Fibroblast of the aortic adventitia (primary cell): ENCODE measurements at places on chromosomes 1 and 21. TPM values are rescaled to one million over a fixed set of nuclear protein-coding genes. Genes with fewer than 3 reads are reported as not detected.
A peak's percentile ranks its signal among the peaks of the same experiment; 100 is the strongest.

FAM167B gene
- total RNA-seq: 1.4 and 2.1 TPM in 2 replicates

DNA sequence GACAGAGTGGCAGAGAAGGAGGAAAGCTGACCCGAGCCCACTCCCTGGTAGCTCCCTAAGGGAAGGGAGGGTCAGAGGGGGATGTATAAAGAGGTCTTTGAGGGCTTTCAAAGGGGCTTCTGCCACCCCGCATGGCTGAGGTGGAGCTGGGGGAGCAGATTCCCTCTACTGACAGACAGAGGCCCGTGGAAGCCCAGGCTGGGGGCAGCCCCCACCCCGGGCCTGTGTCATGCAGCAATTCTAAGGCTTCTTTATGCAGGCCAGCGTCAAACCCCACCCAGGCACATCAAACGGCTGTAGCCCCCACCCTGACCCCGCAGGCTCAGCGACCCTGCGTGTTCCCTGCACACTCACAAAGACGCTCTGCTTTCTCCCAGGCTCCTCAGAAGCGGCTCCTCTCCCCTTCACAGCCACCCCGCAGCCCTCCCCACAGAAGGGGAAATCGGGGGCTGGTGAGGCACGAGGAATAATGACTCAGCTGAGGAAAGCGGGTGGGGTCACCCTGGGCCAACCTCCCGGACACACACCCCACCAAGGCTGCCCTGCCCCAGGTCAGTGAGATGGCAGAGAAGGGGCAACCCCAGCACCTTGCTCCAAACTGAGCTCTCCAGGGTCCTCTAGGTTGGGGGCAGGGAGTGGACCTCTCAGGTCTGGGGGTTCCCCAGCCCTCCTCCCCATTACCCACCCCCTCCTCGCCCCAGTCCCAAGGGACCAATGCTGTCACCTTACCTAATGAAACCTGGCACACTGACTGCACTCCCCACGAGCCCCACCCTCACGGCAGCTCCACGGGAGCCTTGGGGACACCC lies 10.8 kb downstream of the SLC45A3 start:
- DNase-seq: no peak

DNA sequence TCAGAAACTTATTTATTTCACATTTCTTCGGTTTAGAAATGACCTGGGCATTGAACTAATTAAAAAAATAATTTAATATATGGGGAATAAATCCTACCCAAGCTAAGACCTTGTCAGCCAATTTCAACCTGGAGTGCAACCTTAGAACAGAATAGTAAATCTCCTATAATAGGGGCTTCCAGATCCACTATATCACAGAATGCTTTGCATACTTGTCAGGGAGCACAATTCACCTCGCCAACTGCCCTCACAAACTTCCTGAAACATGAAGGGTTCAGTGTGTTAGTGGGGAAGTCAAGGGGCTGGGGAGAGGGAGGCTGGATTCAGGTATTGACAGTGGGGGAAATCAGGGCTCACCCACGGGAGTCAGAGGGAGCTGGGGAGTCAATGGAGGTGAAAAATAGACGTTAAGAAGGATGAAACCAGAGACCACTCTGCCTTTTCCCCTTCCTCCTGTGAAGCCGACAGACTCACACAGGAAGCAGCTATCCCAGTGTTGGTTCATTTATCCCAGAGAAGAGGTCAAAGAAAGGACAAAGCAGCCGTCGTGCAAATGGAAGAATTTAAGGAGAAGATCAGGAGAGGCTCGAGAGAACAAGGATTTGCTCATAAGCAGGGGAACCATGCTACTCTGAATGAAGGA lies 453.3 kb downstream of the NUF2 start:
- no peak for DNase-seq

- DNase-seq: no peak
Observed at GRCh38 chr1:226432586-226433340, 24.9 kb upstream of the PARP1 start.

DNA sequence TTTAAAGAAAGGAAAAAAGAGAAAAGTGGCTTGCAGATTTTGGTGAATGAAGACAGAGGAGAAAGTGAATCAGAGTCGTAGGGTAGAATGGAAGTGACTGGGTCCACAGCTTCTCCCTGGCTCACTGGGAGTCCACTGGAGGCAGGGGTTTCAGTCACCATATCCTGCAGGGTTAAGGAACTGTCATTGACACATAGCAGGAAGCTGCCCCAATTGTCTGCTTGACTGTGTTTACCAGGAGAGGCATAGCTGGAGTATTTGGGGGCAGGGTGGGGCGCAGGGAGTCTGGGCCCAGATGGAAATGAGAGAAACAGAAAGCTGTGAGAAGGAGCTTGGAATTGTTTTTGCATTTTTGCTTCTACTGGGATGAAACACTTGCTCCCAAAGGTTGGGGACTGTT lies 228.8 kb upstream of the CSF3R start:
- DNase-seq: no peak

DNA sequence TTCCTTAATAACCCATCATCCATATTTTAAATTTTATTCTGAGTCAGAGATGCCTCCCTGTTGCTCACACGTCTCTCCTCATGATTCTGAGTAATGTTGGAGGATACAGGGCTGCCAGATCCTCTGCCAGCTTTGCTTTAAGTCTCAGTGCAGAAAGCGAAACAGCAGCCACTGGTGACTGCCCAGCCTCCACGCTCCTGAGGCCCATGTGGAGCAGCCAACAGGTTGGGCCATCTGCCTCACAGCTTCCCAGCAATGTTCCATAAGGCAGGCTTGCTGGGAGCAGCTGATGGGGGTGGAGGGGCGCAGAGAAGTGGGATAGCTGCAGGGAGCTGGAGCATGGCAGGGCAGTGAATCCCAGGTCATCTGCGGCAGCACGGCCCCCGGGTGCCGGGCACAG lies 104.2 kb downstream of the IGSF21 start:
- DNase-seq: no peak

DNA sequence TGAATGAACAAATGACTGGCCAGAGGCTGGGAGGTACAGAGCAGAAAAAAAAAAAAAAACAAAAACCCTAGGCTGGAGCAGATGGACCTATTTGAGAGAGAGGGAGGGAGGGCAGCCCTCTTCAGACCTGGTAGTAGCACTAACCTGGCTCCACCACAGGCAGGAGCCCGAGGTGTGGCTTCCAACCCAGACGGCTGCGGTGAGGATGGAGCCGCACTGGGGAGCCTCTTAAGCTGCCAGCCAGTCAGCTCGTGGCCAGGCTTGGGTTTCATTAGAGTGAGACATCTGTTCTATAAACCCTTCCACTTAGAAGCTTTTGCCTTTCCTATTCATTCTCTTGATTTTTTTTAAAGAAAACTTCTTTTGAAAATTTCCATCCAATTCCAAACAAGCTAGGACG lies 16.8 kb downstream of the LGR6 start:
- peak; percentile 10 for DNase-seq

DNA sequence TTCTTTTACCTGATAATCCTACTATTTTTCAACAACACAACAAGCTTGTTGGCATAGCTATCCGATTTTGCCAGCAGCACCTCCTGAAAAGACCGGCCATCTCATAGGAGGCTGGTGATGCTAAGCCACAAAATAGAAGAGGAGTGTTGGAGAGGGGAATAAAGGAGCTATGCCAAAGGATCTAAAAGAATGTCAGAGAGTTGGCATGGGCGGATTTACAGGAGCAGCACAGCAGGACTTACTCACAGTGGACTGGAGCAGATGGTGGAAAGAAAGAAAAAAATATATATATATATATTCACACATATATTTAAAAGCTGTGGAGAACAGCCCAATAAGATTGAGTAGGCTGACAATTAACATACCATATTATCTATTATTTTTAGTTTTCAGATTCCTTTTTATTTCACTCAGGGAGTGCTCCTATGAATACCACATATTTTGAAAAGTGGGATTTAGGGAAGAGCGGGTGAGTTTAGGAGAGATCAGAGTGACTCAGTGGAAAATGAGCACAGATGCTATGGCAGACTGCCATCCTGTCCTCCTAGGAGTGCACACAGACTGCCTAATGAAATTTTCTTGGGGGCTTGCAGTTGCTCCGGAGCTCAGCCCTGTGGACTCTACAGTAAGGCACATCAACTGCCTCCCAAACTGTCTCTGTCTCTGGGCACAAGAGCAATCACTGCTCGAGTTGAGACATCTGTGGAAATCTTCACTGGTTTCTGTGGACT lies 394.4 kb upstream of the CHRM3 start:
- no peak for DNase-seq

DNA sequence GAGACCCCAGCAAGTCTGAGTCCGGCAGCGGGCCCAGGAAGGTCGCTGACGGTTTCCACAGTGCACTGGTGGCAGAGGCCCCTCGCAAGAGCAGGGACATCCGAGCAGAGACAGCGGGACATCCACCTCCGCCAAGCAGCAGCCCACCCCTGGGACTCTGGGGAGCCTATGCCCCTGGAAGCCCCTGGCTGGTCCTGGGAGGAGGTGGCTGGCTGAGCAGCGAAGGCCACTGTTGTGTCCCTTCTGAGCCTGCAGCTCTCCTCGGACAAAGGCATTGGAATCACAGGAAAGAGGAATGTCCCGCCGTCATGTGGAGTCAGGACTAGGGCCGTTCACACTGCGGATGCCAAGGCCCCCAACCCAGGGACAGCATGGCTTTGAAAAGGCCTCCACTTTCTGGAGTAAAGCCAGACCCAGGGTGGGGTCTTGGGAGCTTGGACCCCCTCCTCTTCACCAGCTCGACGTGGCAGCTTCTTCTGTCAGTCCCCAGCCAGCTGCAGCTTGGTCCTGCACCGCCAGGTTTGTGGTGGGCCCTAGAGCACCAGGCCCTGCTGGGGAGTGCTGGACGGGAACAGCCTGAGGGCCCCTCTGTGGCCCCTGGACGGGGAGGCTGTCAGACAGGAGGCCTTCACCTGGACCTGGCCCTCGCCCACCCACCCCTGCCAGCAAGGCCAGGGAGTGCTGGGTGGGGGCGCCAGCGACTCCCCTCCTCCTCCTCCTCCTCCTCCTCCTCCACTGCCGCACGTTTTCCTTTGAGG lies 1.4 kb downstream of the MEGF6 start:
- no peak for DNase-seq

GRCh38 chr1:94463765-94464330 lies 45.7 kb downstream of the ABCD3 start:
- DNase-seq: peak; percentile 79

- no peak for DNase-seq
Observed at GRCh38 chr1:32766328-32766972, 50.7 kb downstream of the YARS1 start.

- DNase-seq: peak; percentile 66
Observed at GRCh38 chr1:234604495-234605398, 5.2 kb downstream of the IRF2BP2 start.

DNA sequence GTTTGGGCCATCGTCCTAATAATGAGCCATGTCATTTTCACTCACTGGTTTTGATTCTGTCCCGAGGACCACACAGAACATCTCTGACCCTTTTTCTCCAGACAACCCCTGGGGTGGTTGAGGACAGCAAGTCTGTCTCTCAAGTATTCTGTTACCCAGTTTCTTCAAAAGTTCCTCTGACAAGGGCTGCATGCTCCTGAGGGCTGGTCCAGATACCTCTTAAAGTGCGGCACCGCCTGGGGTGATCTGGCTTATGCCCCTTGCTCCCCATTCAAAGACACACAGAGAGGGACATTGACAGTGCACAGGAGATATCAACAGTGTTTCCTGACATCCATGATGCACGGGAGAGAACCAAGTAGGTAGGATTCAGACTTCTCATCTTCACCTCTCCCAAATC lies 132.9 kb upstream of the EDN2 start:
- no peak for DNase-seq

PMVK gene
- total RNA-seq: 11.7 and 20.7 TPM in 2 replicates

GRCh38 chr1:103489935-103490334 lies 35.6 kb upstream of the RNPC3 start:
- DNase-seq: no peak

GJA9 gene
- total RNA-seq: 0.09 TPM in 1 of 2 replicates, not detected in the other

PADI2 gene
- 0.09 and 0.16 TPM in 2 replicates for total RNA-seq

DNA sequence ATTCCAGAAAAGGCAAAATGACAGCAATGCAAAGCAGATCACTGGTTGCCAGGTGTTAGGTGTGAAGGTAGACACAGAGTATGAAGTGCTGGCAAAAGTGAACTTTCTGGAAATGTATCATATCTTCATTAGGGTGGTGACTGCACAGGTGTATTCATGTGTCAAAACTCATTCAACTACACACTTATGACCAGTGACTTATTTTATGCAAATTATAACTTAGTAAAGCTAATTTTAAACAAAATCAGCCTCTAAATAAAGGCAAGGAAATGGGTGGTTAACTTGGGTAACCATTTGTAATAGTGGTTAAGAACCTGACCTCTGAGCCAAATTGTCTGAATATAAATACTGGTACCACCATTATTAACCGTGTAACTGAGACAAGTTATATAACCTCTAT lies 7.4 kb downstream of the COP1 start:
- no peak for DNase-seq

- peak; percentile 83 for DNase-seq
Observed at GRCh38 chr1:84603223-84603622, 29.0 kb upstream of the CTBS start.

TMEM52 gene
- 0.72 TPM in 1 of 2 replicates, not detected in the other for total RNA-seq

DNA sequence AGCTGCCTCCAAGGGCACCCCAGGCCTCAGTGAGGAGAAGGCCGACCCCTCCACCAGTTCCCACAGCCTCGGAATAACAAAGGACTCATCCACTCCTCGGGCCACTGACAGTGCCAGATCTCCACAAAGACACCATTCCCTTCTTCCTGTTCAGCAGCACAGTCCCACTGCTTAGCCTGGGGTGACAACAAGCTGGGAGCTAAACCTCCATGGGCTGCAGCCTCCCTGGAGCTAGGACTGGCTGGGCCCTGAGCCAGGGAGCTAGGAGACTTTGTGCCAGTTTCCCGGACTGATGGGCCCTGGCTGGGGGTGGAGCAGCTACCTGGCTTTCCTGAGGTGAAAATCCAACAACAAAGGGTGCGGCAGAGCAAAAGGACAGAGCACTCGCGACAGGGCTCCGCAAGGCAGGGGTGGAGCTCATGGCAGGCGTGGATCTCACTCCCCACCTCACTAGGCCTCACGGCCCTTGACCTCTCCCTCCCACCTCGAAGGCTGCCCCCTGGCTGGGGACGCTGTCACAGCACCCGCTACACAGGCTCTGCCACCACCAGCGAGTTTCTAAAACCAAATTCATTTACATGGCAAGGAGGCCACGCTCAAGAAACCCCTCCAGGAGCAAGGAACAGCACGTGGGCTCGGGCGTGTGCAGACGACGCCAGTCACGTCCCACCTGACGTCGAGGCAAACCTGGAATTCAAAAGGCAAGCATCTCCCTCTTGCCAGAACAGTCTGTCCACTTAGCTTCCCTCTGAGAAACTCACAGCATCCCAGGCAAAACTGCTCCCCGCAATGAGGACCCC lies 13.8 kb downstream of the SLC35E2B start:
- no peak for DNase-seq

GRCh38 chr21:37072988-37073416 lies at the start of the genes PIGP and TTC3:
TSS of gene PIGP (minus strand) at chr21:37073071. CDS start at chr21:37072515, 556 bp downstream.
TSS of gene TTC3 (plus strand) at chr21:37073254. CDS start at chr21:37087258, 14,004 bp downstream.
- DNase-seq: peak; percentile 93

DNA sequence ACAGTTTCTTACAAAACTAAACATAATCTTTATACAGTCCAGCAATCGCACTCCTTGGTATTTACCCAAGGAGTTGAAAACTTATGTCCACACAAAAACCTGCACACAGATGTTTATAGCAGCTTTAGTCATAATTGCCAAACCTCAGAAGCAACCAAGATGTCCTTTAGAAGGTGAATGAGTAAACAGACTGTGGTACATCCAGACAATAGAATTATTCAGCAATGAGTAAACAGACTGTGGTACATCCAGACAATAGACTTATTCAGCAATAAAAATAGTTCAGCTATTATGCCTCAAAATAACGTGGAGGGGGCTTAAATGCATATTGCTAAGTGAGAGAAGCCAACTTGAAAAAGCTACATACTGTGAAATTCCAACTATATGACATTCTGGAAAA lies 87.0 kb upstream of the GALNT2 start:
- no peak for DNase-seq

- peak; percentile 10 for DNase-seq
Observed at GRCh38 chr1:90730243-90731022, 13.3 kb upstream of the BARHL2 start.

FBLIM1 gene
- 41.0 and 114 TPM in 2 replicates for total RNA-seq

VWA1 gene
- total RNA-seq: 1.8 and 2.9 TPM in 2 replicates

UTS2 gene
- total RNA-seq: not detected in 2 replicates
